ENCODE measurements at places on chromosomes 3 and 15.

DNA sequence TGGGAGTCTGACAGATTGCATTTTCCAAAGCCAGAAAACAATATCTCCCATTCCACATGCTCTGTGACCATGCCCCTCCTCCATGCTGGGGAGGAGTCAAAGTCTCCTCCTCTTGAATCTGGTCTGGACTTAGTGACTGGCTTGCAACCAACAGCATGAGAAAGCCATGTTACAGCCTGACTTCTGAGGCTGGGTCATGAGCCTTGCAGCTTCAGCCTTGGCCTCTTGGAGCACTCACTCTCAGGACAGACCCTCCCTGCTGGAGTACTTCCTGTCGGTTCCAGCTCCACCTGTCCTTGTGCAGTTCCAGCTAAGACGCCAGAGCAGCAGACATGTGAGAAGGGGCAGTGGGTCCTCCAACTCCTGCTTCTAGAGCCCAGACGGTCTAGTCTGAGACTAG, 49.7 kb upstream of the RBSN start:
- no peak for DNase-seq

- no peak for DNase-seq
Observed at GRCh38 chr15:71295603-71296314, 180.5 kb downstream of the THSD4 start.

DNA sequence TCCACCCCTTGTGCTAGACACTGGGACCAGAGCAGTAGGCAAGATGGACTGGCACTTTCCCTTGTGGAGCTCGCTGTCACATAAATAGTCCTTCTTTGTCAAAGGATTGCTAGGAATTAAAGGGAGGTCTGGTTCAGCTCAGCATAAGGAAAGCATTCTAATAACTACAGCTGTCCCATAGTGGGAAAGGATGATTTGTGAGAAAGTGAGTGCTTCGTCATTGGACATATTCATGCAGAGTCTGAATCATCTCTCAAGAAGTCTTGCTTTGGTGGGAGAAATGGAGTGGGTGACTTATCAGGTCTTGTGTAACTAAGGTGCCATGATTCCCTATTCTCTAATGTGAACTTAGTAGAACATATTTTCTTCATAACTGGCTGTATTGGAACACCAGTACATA, 14.7 kb downstream of the PPARG start:
- DNase-seq: no peak

DNA sequence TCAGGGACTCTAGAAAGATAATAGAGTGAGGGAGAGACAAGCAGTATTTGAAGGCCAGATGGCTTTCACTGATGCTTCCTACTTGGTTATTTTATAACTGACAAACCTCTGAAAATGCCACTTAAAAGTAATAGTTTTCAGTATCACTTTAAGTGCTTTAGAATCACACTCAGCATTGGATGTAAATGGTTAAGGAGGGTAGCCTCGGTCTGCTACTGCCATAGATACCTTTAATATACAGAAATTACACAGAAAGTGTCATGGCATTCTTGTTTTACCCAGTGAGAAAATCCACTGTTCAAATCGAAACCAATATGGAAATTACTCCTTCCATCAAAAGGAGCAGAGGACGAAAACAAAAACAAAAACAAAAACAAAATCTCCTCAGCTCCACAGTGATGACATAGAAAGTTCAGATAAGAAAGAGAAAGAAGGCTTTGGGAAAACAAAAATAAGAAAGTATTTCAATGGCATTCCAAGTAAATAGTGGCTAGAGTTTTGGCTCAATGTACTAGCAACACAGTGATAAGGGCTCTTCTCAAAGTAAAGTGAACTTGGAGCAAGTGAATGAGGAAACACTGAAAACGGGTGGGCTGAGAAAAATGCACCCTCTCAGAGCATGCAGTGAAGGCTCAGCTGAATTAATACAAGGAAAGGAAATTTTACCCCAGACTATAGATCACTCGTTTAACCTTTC, 43.2 kb upstream of the CD47 start:
- no peak for DNase-seq

- no peak for DNase-seq
Observed at GRCh38 chr15:63612300-63612699, 15.1 kb downstream of the FBXL22 start.

- no peak for DNase-seq
Observed at GRCh38 chr3:130627882-130628281, 110.9 kb downstream of the COL6A6 start.

DNA sequence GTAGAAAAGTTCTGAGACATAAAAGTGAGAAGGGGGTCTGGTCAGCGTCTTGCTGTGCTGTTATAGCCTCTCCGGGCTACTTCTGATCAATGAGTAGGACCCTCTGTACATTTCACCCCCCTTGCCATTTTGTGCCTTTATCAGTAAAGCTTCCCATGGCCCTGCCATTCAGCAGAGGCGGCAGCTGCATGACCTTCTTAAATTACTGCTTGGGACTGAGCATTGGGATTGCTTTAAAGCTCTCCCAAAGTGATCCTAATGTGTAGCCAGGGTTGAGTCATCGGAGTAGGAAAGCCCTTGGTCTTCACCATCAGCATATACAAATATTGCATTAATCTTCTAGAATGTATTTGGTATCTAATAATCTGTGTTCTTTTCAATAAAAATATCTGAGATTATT, 70.2 kb downstream of the FMN1 start:
- no peak for DNase-seq

GRCh38 chr3:35659768-35660167, 20.4 kb downstream of the ARPP21 start:
- no peak for DNase-seq

GRCh38 chr3:161273589-161274218, 52.6 kb downstream of the NMD3 start:
- peak; percentile 39 for DNase-seq

DNA sequence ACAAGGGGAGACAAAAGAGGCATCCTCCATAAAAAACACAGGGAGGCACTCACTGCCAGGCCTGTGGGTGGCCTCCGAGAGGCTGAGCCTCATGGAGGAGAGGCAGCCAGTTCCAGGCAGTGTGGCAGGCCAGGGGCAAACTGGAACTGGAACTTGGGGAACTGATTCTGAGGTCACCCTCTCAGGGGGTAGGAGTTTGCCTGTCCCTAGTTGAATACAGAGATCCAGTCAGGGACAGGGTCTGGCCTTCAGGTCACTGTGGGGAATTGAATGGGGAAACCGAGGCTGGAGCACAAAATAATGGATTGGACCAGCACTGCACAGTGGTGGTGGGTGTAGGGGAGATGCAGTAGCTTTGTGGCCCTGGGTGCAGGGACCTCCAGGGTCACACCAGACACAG, 58.7 kb downstream of the TPRA1 start:
- no peak for DNase-seq

All from umbilical cord (tissue), 2 donors.